Putamen (tissue), 1 donor: ENCODE measurements at places on chromosomes 2 and 18.

GRCh38 chr2:179096090-179096489 lies 46.2 kb upstream of the CCDC141 start:
- DNase-seq: no peak

DNA sequence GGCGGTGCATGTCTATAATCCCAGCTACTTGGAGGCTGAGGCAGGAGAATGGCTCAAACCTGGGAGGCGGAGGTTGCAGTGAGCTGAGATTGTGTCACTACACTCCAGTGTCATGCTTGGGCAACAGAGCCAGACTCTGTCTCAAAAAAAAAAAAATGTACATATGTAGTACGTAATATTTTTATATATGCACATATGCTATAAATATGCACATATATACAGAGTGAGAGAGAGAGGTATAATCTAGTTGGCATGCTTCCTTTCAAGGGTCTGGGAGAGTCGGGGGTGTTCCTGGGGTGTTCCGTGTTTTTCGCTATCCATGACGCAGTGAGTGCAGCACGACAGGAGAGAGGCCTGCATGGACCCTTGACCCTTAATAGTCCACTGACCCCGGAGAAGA lies 83.5 kb downstream of the AOX1 start:
- DNase-seq: no peak

- no peak for DNase-seq
Measured at GRCh38 chr2:227436436-227437174, 35.4 kb upstream of the AGFG1 start.

DNA sequence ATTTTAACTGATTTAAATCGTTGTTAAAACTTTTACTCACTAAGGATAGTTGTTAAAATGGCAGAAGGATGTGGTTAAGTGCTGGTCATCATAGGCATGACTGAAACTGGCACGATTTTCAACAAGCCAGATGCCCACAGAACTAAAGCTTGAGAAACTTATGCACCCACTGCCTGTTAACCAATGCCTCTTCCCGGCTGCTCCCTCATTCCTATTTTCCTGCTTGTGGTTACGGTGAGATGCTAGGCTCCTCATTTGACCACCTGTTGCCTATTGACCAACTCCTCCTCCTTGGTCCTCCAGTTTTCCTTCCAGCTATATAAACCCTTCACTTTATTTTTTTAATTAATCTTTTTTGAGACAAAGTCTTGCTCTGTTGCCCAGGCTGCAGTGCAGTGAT lies 238.7 kb downstream of the TFCP2L1 start:
- no peak for DNase-seq

GRCh38 chr2:186891185-186891621 lies 42.2 kb upstream of the ZSWIM2 start:
- DNase-seq: no peak

DNA sequence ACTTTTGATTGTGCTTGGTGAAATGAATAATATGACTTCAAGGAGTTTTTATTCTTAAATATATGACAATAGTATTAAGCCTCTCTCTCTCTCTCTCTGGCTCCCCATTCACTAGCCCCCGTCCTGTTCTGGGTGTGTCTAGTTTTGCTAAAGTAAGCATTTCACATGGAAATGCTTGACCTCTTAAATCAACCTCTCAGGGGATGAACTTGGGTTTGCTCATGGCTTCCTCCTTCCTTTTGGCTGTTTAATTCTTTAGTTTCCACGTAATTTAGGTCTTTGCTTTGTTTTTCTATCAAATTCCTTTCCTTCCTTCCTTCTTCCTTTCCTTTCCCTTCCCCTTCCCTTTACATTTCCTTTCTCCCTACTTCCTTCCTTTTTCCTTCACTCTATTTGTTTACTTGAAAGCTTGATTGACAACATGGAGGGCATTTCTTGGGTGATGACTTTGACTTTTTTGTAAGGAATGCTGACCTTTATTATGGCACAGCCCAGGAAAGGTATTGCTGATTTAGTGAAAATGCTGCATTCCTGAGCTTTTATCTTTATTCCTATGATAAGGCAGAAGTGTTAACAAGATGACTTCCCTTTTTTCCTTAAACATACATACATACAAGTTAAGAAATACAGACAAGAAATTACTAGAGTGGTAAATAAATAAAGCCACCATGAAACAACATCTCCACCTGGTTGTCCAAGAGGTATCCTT lies 3.6 kb downstream of the DPP4 start:
- no peak for DNase-seq

GRCh38 chr2:235008584-235009044 lies 56.8 kb downstream of the SH3BP4 start:
- DNase-seq: no peak

DNA sequence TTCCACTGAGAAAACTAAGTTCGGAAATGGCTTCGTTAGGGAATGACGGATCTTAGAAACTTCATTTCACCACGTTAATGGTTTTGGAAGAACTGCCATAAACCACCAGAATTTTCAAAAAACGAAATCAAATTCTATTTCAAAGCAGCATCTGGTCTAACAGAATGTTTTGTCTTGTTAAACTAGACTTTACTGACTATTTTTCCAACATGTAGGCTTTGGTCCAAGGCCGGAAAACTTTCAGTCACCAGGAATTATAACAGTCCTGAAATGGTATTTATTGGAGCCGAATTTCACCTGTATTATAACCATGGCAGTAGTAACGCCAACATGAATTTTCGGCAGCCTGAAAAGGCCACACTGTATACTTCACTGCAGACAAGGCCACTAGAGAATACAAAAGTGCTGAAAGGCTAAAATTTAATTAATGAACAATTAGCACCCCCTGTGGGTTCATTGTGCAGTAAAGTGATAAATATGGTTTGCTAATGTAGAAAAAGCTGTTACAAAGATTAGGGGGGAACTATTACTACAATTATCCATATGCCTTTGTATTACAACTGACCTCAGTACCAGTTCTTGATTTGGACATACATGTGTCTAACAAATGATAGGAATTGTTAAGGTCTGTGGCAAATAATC lies 116.4 kb downstream of the ZNF521 start:
- no peak for DNase-seq

GRCh38 chr18:6722690-6723089 lies 6.8 kb upstream of the ARHGAP28 start:
- DNase-seq: no peak
